Colonic mucosa (tissue), 4 donors: ENCODE measurements at places on chromosomes 3 and 15. TPM values are rescaled to one million over a fixed set of nuclear protein-coding genes. Genes with fewer than 3 reads are reported as not detected.
A peak's percentile ranks its signal among the peaks of the same experiment; 100 is the strongest.

DNA sequence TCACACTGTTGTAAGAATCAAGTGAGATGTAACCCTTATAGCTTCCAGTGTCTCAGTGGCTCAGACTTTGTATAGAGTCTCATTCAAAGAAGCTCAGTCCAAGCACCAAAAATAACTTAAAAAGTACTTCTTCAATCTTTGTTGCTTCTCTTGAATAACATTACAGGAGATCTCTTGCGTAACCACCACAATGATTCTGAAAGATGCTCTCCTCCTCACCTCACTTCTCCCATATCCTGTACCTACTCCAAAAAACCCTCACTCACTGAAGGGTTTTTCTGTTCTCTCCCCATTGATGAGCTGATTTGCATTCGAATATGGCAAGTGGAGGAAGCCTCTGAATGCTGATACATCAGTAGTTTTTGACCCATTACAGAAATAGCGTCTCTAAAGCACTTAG is 39.4 kb upstream of the MRPS22 start:
- no peak overlapping the region for H3K27ac ChIP-seq
- no peaks in the 10 kb centered on the region for H3K36me3 ChIP-seq
- no peaks in the 10 kb centered on the region for H3K27me3 ChIP-seq
- no peak for DNase-seq
- no peak overlapping the region for H3K4me3 ChIP-seq
- H3K4me1 ChIP-seq: no peaks in the 10 kb centered on the region

DNA sequence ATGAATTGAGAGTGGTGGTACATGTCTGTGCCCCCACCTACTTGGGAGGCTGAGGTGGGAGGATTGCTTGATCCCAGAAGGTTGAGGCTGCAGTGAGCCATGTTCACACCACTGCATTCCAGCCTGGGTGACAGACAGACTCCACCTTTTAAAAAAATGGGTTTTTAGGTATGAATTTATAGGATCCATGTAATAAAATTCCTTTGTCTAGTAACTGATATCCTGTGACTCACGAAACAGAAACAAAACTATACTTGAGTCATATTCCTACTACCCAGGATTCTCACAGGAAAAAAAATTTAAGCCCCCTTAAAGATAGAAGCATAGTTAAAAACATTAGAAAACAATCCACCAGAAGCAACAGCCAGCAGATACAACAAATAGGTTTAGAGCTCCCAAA is 10.0 kb upstream of the CRTC3 start:
- DNase-seq: no peak
- no peaks in the 10 kb centered on the region for H3K4me1 ChIP-seq
- H3K27me3 ChIP-seq: no peaks in the 10 kb centered on the region
- H3K27ac ChIP-seq: no peak overlapping the region

GRCh38 chr15:80695099-80695910 is at the start of gene ABHD17C:
ABHD17C (plus strand) TSS chr15:80695310; CDS start chr15:80695430, 120 bp downstream.
- H3K4me3 ChIP-seq: peak within 1 kb of the TSS; percentile 70
- no peaks in the 10 kb centered on the region for H3K27me3 ChIP-seq
- no peaks in the 10 kb centered on the region for H3K4me1 ChIP-seq
- peak within 1 kb of the TSS; percentile 91 for H3K27ac ChIP-seq

- no peak for DNase-seq
- H3K27me3 ChIP-seq: no peaks in the 10 kb centered on the region
- H3K4me1 ChIP-seq: no peaks in the 10 kb centered on the region
- no peaks in the 10 kb centered on the region for H3K36me3 ChIP-seq
- no peak overlapping the region for H3K4me3 ChIP-seq
- no peak overlapping the region for H3K27ac ChIP-seq
Measured at GRCh38 chr3:190397889-190398288, 9.9 kb downstream of the CLDN16 start.

The USF3 gene
- 22.7 TPM for total RNA-seq

The FETUB gene
- total RNA-seq: 0.27 TPM
